ENCODE measurements at places on chromosomes 7 and 10. TPM values are rescaled to one million over a fixed set of nuclear protein-coding genes. Genes with fewer than 3 reads are reported as not detected.

DNA sequence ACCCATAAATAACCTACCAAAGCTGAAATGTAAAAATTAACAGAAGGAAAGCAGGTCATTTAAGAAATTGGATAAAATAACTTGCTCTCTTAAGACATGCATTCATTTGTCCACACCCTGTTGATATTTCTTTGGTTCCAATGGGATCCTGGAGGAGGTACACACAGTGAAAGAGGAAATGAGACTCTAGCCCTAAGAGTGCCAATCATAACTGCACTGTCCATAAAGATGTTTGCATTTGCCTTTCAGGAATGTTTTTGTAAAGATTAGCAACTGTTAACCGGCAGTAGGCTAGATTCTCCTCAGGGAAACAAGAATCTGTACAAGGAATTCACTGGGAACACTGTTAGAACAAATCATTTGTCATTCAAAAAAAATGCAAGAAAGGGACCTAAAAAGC lies 61.0 kb downstream of the MEOX2 start:
- no peak for DNase-seq

- DNase-seq: no peak
Observed at GRCh38 chr10:126373147-126373546, 15.1 kb downstream of the ADAM12 start.

- DNase-seq: no peak
Observed at GRCh38 chr7:20249920-20250319, 32.7 kb upstream of the MACC1 start.

DNA sequence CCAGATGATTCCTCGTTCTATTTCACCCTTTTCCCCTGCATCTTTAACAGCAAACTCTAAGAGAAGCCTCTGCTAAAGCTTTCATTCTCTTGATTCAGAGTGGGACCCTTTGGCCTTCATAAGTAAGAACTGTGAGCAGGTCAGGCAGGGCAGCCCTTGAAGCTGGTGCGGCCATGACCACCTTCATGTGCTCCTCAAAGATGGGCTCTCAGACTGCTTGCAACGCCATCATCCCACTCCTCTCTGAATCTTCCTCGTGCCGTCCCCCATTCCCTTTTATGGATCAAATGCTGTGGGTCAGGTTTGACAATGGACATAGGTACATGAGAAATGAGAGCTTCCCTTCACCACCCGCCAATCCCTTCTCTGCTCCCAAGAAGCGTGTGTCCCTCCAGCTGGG lies 207.4 kb downstream of the TCF7L2 start:
- no peak for DNase-seq

GRCh38 chr7:34463830-34464229 lies 194.2 kb upstream of the NPSR1 start:
- no peak for DNase-seq

DNA sequence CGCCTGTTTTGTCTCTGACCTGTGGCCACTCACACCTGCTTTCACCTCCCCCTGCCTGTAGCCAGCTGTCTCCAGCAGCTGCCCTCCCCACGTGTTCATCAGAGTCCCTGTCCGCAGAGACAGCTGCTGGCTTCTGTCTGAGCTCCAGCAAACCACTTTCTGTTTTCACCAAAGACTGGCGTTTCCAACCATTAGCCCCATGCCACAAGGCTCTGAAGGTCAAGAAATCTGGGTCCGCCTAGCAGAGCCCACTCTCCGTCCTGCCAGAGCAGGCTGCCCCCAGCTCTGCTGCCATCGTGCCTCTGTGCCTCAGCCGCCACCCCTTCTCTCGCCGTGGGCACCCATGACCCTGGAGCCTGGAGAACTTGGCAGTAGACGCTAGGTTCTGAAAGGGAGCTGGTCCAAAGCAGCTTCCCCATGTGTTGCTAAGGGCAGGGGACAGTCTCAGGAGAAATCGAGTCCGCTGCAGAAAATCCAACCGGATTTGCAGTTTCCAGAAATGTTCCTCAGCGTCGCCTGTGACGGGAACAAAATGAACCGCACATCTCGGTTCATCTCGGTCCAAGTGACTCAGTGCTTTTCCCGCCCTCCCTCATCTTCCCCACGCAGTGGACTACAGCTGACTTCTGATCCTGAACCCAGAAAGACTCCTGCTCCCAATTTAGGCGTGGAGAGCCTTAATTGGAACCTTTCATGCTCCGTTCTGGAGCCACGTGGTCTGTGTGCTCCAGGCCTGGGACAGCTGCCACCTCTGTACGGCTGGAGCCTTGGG lies 28.0 kb downstream of the TMEM120A start:
- no peak for DNase-seq

DNA sequence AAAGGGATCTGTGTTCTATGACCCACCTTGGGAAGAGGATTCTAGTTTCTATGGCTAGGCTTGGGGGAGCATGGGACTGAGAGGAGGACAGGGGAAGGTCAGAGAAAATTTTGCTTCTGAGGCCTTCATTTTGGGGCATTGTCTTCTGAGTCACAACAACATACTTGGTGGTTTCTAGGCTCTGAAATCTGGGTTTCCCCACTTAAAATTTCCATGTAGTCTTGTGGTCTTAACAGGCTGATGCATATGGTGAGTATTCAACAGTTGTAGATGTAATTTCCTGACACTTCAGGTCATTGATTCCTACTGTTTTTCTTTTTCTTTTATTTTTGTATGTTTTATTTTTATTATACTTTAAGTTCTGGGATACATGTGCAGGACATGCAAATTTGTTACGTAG lies 88.5 kb downstream of the ANKRD7 start:
- no peak for DNase-seq

Gene ZP3
- total RNA-seq: 4.3 TPM

Gene ZNF365
- total RNA-seq: 0.83 TPM

GRCh38 chr10:34124522-34125035 lies 690.5 kb downstream of the PARD3 start:
- no peak for DNase-seq

Gene UTF1
- total RNA-seq: not detected

GRCh38 chr7:104851268-104851667 lies 162.7 kb upstream of the KMT2E start:
- no peak for DNase-seq

- no peak for DNase-seq
Observed at GRCh38 chr7:101250324-101250723, 5.4 kb upstream of the FIS1 start.

Gene SPAM1
- 1.1 TPM for total RNA-seq

- DNase-seq: no peak
Observed at GRCh38 chr10:130786365-130786966, 525.1 kb downstream of the TCERG1L start.

- no peak for DNase-seq
Observed at GRCh38 chr10:120177330-120177729, 279.7 kb upstream of the PLPP4 start.

Gene TET1
- total RNA-seq: 1.6 TPM

Gene NAT16
- 1.0 TPM for total RNA-seq

- DNase-seq: no peak
Observed at GRCh38 chr10:12179606-12180170, 16.0 kb downstream of the NUDT5 start.

GRCh38 chr7:12719141-12719919 lies 31.9 kb downstream of the ARL4A start:
- DNase-seq: no peak
